Esophagus muscularis mucosa (tissue), 4 donors: ENCODE measurements at places on chromosomes 3 and 15. TPM values are rescaled to one million over a fixed set of nuclear protein-coding genes. Genes with fewer than 3 reads are reported as not detected.

Gene GOLGA8G
- total RNA-seq: not detected

Gene RBP2
- not detected for total RNA-seq

Gene ALS2CL
- 3.3 TPM for total RNA-seq

GRCh38 chr3:100957261-100957986 is 35.8 kb downstream of the ABI3BP start:
- no peak overlapping the region for H3K4me3 ChIP-seq
- H3K36me3 ChIP-seq: no peaks in the 10 kb centered on the region

GRCh38 chr3:108311797-108312196 is 15.4 kb downstream of the HHLA2 start:
- no peaks in the 10 kb centered on the region for H3K4me1 ChIP-seq
- H3K27ac ChIP-seq: no peak overlapping the region
- H3K27me3 ChIP-seq: no peaks in the 10 kb centered on the region
- H3K36me3 ChIP-seq: no peaks in the 10 kb centered on the region
- no peak for DNase-seq

DNA sequence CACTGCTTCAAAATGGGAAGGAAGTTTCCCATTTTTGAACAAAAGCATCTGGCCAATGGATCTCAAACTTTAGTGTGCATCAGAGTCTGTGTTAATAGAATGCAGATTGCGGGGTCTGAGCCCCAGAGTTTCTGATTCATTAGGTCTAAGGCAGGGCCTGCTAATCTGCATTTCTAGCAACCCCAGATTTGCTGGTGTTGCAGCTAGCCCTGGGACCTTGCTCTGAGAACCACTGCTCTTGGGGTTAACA is 30.7 kb upstream of the USP3 start:
- H3K36me3 ChIP-seq: no peaks in the 10 kb centered on the region
- H3K27ac ChIP-seq: peak overlapping the region; percentile 50
- no peak overlapping the region for H3K4me3 ChIP-seq
- H3K4me1 ChIP-seq: peaks cover 32% of the 10 kb centered on the region
- DNase-seq: no peak

- no peaks in the 10 kb centered on the region for H3K27me3 ChIP-seq
- H3K4me3 ChIP-seq: no peak overlapping the region
These were observed 31.1 kb downstream of the TPM1 start for GRCh38 chr15:63073497-63074172.

DNA sequence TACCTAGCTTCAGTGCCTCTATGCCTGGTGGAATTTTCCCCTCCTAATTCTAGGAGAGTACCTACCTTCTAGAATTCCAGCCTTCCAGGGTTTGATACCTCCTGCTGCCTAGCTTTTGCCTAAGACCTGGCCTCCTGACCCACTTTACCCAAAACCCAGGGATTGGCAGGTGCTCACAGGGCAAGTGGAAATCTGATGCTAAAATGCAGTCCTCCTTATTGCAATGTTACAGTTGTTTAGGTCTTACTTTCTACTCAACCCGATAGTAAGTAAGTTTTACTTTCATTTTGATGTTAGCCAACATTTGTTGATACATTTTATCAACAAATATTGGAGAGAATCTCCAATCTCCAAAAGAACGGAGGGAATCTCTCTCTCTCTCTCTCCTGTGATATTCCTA is 275.9 kb downstream of the DOCK3 start:
- peak overlapping the region; percentile 0 for H3K4me3 ChIP-seq
- no peaks in the 10 kb centered on the region for H3K27me3 ChIP-seq
- DNase-seq: no peak
- no peaks in the 10 kb centered on the region for H3K36me3 ChIP-seq

DNA sequence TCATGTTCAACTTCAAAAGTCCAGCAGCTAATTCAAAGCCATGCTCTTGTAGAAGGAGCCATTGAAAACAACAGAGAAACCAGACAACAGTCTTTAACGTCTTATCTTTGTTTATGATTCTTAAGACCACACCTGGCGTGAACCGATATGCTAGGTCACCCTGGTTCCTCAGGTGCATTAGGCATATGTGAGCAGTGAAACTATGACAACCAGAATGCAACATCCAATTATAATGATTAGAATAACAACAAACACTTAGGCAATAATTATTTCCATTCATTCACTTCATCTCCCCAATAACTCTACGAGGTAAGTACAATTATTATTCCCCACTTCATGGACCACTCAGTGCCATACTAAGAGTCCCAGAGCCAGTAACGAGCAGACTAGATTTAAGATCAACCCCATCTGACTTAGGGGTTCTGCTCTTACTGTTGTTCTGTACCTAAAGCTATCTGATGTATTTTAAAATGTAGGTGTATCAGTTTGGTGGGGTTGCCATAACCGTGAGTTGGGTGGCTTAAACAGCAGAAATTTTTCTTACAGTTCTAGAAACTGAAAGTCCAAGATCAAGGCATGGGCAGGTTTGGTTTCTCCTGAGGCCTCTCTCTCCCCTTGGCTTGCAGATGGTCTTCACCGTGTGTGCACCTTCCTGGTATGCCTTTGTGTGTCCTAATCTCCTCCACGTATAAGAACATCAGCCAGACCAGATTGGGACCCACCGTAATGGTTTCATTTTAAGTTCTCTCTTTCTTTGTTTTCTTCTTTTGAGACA is 997.8 kb upstream of the CFAP20DC start:
- H3K36me3 ChIP-seq: no peaks in the 10 kb centered on the region
- H3K4me3 ChIP-seq: no peak overlapping the region
- H3K27ac ChIP-seq: no peak overlapping the region
- DNase-seq: peak; percentile 68
- no peaks in the 10 kb centered on the region for H3K4me1 ChIP-seq
- no peaks in the 10 kb centered on the region for H3K27me3 ChIP-seq

DNA sequence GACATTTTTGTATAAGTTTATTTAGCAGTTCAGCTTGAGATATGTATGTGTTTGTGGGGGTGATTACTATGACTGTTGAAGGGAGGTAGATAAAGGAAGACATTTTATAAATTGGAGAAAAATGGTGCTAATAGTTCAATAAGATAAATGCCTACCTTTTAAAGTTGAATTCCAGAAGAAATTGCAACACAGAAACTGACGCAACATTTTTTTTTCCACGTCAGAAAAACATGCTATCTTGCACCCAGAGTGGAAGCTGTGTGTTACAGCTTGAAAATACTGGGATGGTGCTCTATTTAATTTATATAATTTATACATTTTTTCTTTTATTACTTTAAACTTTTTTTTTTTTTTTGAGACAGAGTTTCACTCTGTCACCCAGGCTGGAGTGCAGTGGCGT is 171.7 kb downstream of the WNT5A start:
- H3K27me3 ChIP-seq: no peaks in the 10 kb centered on the region
- DNase-seq: no peak
- H3K27ac ChIP-seq: no peak overlapping the region
- H3K4me3 ChIP-seq: no peak overlapping the region
- H3K4me1 ChIP-seq: peaks cover 8% of the 10 kb centered on the region

DNA sequence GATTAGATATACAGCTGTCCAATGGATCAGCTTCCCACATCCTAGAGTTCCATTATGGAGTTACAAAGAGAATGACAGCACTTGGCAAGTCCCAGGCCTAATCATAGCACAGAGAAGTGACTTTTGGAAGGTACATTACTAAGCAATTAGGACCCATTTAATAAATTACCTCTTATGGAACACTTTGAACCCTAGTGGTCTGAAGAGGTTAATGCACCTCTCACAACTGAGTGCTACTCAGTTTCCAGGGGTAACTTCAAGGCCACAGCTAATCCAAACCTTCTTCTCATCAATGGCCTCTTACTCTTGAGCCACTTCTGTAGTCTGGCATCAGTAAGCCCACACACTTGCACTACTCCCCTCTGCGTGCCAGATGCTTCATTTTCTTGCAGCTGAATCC is 34.9 kb upstream of the MEIS2 start:
- no peak overlapping the region for H3K27ac ChIP-seq
- no peak for DNase-seq
- H3K4me3 ChIP-seq: no peak overlapping the region
- H3K4me1 ChIP-seq: peaks cover 17% of the 10 kb centered on the region
- no peaks in the 10 kb centered on the region for H3K36me3 ChIP-seq

DNA sequence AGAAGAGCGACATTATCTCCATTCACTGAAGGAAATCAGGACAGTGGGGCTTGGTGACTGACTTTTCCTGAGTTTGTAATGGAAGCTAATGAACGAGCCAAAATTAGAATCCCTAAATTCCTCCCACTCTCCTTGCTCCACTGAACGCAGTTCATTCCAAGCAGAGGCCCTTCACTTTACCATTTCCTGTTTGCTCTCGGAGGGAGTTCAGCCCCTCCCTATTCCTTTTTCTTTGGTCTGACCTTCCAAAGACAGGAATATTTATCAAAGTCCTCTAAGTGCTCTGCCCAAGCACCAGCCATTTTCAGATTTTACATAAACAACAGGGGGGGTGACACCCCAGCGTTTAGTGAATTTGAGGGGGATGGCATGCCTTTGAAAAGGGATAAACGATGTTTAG is 24.0 kb upstream of the PTPRG start:
- no peaks in the 10 kb centered on the region for H3K36me3 ChIP-seq
- no peaks in the 10 kb centered on the region for H3K27me3 ChIP-seq
- no peak overlapping the region for H3K27ac ChIP-seq
- H3K4me3 ChIP-seq: no peak overlapping the region
- no peak for DNase-seq

GRCh38 chr15:27575521-27575920 is 523.6 kb downstream of the OCA2 start:
- no peaks in the 10 kb centered on the region for H3K27me3 ChIP-seq
- H3K4me1 ChIP-seq: no peaks in the 10 kb centered on the region
- no peak overlapping the region for H3K4me3 ChIP-seq
- no peak for DNase-seq

GRCh38 chr15:60128000-60128376 is 123.9 kb downstream of the FOXB1 start:
- peak overlapping the region; percentile 61 for H3K27ac ChIP-seq
- H3K4me1 ChIP-seq: peaks cover 13% of the 10 kb centered on the region
- H3K36me3 ChIP-seq: no peaks in the 10 kb centered on the region
- peak; percentile 89 for DNase-seq

- H3K36me3 ChIP-seq: no peaks in the 10 kb centered on the region
- no peak overlapping the region for H3K4me3 ChIP-seq
- peaks cover 33% of the 10 kb centered on the region for H3K4me1 ChIP-seq
- H3K27ac ChIP-seq: peak overlapping the region; percentile 85
These were observed 100.1 kb upstream of the TPM1 start for GRCh38 chr15:62942428-62942827.

DNA sequence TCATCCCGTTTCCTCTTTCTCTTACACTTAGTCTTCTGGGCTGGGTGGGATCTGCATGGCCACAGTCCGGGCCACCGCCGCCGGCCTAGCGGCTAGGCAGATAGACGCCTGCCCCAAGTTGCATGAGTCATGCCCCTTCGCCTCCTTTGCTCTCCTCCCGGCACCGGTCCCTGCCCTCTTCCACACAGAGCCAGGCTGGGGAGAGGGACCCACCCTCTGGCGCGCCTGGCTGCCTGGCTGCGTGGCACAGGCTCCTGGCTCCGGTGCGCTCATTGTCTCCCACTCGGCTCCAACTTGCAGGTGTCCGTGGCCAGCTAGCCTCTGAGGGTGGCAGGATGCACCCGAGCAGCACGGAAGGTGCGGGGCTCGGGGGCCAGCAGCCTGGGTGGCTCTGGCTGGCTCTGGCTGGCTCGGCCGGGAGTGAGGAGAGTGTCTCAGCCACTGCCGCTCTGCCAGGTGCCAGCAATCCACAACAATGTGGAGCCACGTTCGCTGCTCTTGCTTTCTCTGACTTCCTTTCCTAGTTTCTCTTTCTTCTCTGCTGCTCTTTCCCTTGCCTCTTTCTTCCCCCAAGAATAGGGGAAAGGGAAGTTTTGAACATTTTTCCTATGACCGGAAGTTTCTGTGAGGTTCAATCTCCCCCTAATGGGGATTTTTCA is 22.4 kb upstream of the MTHFS start:
- no peak overlapping the region for H3K27ac ChIP-seq
- no peaks in the 10 kb centered on the region for H3K27me3 ChIP-seq
- peaks cover 26% of the 10 kb centered on the region for H3K36me3 ChIP-seq
- DNase-seq: no peak
- no peak overlapping the region for H3K4me3 ChIP-seq
- H3K4me1 ChIP-seq: peaks cover 9% of the 10 kb centered on the region

DNA sequence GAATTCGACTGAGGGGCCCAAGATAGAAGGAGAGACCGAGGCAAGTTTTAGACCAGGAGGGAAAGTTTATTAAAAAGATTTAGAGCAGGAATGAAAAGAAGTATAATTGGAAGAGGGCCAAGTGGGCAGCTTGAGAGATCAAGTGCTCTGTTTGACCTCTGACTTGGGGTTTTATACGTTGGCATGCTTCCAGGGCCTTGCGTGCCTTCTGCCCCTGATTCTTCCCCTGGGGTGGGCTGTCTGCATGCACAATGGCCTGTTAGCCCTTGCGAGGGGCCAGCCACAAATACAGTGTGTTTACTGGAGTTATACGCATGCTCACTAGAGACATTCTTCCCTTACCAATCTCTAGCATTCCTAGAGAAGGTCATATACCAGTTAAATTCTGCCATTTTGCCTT is 70.7 kb upstream of the LARS2 start:
- no peaks in the 10 kb centered on the region for H3K27me3 ChIP-seq
- no peaks in the 10 kb centered on the region for H3K4me1 ChIP-seq
- no peak overlapping the region for H3K4me3 ChIP-seq

Gene TP63
- under 0.01 TPM for total RNA-seq

- H3K36me3 ChIP-seq: no peaks in the 10 kb centered on the region
- H3K4me3 ChIP-seq: no peak overlapping the region
- DNase-seq: no peak
- H3K27ac ChIP-seq: no peak overlapping the region
These were observed 4.4 kb upstream of the ATOSA start for GRCh38 chr15:52683580-52683979.

DNA sequence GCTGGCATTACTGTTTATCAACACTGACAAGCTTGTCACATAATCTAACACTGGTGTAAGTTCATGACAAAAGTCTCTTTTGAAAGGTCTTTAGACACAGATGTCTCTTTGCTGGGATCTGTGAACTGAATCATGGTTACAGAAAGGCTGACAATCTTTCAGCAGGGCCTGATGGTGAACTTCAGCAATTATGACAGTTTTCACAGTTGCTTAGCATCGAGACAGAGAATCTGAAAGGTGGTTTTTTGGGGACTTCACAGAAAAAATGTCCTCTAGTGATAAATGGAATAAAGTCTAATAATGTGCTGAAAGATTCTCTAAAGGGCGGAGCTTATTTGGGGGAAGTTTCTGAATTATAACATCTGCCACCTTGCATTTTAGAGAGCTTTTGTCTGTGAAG is 32.3 kb downstream of the CLDN1 start:
- H3K27ac ChIP-seq: no peak overlapping the region
- DNase-seq: no peak
- no peak overlapping the region for H3K4me3 ChIP-seq
- H3K27me3 ChIP-seq: no peaks in the 10 kb centered on the region
- no peaks in the 10 kb centered on the region for H3K36me3 ChIP-seq

- no peak for DNase-seq
- no peaks in the 10 kb centered on the region for H3K27me3 ChIP-seq
- no peak overlapping the region for H3K4me3 ChIP-seq
- H3K27ac ChIP-seq: no peak overlapping the region
- no peaks in the 10 kb centered on the region for H3K36me3 ChIP-seq
- no peaks in the 10 kb centered on the region for H3K4me1 ChIP-seq
These were observed 283.4 kb upstream of the VEPH1 start for GRCh38 chr3:157786618-157787017.
